ENCODE measurements at places on chromosomes 11 and 22.

DNA sequence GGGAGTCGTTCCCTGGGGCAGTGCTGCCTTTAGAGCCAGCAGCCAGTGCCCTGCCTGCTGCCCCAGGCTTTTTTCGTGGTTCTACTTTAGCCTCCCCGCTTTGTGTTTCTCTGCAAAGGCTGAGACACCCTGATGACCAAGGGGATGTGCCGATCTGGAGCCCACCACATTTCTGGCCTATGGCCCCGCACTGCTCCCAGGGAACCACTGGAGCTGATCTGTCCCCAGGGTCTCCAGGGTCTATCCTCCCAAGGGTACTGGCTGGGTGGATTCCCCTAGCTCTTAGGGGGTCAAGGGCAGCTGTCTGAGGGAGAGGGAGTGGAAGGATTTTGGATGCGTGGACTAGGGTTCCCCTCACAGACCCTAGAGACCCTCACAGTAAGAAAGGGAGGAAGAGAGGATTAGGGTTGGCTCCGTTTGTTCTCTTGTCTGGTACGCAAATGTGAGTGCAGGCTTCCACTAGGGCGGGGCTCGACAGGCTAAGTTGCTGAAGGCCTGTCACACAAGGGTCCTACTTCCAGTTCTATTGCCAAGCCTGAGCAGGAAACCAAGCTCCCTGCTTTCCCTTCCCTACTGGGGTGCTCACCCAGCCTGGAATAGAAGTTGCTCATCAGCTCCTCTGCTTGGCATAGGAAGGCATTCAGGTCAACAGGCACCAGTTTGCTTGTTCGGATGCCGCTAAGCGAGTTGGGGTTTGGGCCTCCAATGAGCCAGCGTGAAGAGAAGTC lies 19.3 kb downstream of the TREH start:
- DNase-seq, result no peak

DNA sequence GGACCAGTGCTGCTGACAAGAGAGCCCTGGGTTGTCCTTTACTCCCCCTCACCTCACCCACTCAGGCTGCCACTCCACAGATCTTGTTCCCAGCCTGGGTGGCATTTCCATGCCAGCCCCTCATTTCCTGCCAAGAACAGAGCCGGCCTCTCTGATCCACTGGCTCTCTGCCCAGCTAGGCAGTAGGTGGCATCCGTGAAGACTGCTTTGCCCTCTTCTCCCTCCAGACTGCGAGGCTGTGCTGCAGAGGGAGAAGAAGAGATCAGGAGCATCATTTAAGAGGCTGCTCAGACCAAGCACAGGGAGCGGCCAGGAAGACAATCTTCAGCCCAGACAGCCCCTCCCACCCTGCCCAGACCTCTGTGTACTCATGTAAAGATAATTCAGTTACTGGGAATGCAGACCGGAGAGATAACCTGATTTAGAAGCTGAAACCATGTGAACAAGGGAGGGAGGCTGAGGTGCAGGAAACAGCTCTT lies 126.9 kb upstream of the NCAM1 start:
- no peak for DNase-seq

GRCh38 chr11:127651888-127652221 lies 651.3 kb upstream of the KIRREL3 start:
- DNase-seq, result no peak

DNA sequence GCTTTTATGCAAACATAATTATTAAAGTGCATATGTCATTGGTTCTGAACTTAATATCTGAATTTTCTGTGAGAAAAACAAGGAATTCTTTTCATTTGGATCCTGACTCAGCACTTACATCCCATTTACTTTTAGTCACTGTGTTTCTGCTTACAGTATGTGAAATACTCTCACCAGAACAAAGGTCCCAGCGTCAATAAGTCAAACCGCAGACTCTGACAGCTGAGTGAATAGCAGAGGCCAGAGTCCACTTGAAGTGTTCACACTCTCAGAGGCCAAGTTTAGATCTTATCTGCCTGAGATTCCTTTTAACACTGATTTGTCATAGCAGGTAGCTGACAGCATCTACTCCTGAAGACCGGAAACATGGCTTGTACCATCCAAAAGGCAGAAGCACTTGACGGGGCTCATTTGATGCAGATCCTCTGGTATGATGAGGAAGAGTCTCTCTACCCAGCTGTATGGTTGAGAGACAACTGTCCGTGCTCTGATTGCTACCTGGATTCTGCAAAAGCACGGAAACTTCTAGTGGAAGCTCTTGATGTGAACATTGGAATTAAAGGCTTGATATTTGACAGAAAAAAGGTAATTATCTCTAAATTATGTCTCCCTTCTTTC lies 14.6 kb downstream of the BBOX1 start:
- DNase-seq, result no peak

GRCh38 chr11:1487851-1488574 lies 1.4 kb upstream of the MOB2 start:
- DNase-seq, result no peak

DNA sequence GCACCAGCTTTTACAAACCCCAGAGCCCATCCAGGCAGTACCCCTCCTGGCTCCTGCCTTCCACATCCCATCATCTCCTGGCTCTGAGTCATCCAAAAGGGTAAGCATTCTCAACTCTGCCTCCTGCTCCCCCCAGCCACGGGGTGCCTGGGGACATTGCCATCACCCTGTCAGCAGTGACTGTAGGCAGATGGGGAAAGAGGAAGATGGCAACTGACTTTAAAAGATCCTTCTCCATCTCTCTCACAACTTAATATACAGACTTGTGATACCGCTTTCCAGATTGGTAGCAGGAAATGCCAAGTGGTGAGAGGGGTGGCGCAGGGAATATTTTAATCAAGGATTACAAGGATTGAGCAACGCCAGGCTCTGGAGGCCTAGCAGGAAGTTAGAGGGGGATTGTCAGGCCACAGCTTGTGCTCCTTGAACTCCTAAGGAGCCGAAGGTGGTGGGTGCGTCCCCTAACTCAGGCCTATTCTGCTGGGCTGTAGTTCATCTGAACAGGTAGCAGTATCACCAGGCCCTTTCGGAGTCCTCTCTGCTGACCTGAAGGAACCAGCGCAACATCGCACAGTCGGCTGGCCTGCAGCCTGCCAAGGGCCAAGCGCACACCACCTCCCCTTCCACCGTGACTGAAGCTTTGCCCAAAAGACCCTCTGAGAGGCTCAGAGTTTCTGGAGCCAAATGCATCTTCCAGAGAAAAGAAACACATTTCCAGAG lies 83.3 kb downstream of the ZC3H12C start:
- DNase-seq, result no peak

GRCh38 chr11:47101406-47101805 lies 75.3 kb downstream of the ARFGAP2 start:
- DNase-seq, result no peak

GRCh38 chr11:65014726-65015227 lies 817 bp downstream of the ARL2 start:
- DNase-seq, result no peak

- DNase-seq, result no peak
These were observed 31.9 kb downstream of the PDGFB start for GRCh38 chr22:39212721-39213376.

- no peak for DNase-seq
These were observed 81.0 kb downstream of the TRMU start for GRCh38 chr22:46416520-46416871.

- DNase-seq, result no peak
These were observed 57.4 kb upstream of the RCN1 start for GRCh38 chr11:32033491-32033890.

DNA sequence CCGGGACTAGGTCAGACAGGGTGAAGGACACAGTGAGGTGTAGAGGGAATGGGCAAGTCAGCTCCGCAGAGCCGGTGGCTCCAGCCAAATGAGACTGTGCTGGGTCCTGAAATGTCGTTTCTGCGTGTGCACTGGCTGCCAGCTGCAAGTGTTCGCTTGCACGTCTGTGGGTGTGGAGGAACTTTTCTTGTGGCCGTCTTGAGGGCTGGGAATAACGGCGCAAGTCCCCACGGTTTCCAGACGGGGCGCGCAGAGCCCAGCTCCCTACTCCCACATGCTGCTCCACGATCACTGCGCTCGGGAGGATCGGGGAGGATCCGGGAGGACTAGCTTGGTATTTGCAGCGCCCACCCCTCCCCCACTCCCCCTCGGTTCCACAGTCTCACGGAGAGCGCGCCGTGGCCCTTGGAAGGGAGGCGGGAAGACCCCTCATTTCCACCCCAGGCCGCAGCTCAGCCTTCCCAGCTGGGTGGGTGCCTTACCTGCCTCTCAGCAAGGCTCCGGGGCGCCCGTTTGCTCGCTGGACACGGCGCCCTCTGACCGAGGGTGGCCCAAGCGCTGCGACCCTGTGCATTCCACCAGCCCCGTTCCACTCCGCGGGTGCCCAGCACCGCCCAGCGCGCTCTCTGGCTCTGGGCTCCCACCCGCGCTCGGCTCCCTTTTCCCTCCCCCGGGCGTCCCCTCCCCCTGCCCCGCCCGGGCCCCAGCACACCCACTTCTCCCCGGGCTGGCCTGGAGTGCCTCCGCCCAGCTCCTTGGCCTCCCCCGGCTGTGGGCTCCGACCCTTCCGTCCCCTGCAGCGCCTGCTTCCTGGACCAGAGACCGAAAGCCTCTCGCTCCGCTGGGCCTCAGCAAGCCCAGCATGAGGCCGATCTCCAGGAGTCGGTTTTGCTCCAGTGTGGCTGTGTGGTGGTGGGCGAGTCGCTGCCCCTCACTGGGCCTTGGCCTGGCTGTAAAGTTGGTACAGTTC lies at the start of gene KCNE3:
Gene KCNE3 (minus strand): TSS at position 634 of the 970 bp plus-strand sequence. CDS start 9,986 bp downstream, outside the sequence.
- no peak for DNase-seq

GRCh38 chr11:27401833-27402316 lies 38.9 kb upstream of the CCDC34 start:
- DNase-seq, result no peak

GRCh38 chr11:65861165-65861505 lies 902 bp downstream of the MUS81 start:
- DNase-seq, result no peak

GRCh38 chr11:100735949-100736675 lies 49.0 kb downstream of the ARHGAP42 start:
- no peak for DNase-seq

- DNase-seq, result no peak
These were observed 23.5 kb upstream of the THY1 start for GRCh38 chr11:119446434-119446833.
